KBM-7 (cell line): ENCODE measurements at places on chromosomes 4 and X.
A peak's percentile ranks its signal among the peaks of the same experiment; 100 is the strongest.

DNA sequence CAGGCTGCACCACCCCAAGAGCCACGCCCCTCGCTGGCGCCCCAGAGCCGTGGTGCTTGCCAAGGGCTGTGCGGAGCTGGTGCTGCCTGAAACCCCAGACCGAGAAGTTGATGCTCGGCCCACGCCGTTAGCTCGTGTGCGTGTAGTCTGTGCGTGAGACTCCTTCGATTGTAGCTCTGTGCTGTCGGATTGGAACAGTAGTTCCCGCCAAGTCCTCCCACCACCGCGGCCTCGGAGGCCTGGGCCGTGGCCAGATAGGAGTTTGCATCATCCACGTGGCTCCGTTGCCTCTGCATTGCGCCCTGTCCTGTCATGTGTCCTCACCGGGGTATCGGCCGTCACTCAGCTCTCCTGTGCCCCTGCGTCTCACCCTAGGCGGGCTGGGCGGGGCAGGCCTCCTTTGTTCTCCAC lies 24.2 kb downstream of the TNIP2 start:
- DNase-seq: no peak

GRCh38 chr4:48047421-48047844 lies 30.9 kb downstream of the NIPAL1 start:
- peak; percentile 79 for DNase-seq

GRCh38 chrX:20412871-20413486 lies 146.3 kb upstream of the RPS6KA3 start:
- DNase-seq: peak; percentile 84

DNA sequence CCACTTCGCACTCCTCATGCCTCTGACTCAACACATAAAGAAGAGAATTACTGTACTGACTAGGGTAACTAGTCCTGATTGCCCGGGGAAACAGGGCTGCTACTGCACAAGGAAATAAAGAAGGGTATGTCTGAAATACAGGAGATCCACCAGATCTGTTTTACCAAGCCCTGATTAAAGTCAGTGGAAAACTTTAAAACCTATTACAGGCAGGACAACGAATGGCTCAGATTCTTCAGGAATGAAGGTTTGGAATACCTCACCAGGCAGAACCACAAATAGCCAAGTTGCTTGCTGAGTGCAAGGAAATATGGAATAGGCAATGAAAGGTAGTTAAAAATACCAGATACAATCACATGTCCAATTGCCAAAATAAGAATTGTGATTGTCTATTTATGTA lies 17.3 kb downstream of the LAMTOR3 start:
- DNase-seq: no peak

DNA sequence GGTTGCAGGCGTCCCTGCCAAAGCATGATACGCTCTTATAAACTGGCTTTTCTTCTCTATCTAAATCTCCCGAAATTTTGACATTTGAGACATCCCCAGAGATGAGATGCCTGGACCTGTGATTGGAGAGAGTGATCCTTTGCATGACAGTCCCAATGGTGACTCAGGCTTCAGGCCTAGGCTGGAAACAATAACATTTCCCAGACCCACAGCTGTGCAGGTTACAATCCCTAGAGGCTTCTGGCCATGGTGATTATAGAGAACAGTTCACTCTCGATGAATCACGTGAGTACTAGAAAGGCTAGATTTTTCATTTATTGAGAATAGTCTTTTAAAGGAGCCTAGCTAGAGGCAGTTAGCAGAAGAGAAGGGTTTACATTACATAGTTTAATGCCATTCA lies 75.9 kb downstream of the SPATA18 start:
- no peak for DNase-seq

GRCh38 chr4:123986268-123986798 lies 589.7 kb downstream of the SPRY1 start:
- no peak for DNase-seq

- DNase-seq: no peak
These were observed 304.0 kb downstream of the MAPK10 start for GRCh38 chr4:86055898-86056297.

GRCh38 chr4:94036964-94037363 lies 170.7 kb upstream of the SMARCAD1 start:
- DNase-seq: no peak

DNA sequence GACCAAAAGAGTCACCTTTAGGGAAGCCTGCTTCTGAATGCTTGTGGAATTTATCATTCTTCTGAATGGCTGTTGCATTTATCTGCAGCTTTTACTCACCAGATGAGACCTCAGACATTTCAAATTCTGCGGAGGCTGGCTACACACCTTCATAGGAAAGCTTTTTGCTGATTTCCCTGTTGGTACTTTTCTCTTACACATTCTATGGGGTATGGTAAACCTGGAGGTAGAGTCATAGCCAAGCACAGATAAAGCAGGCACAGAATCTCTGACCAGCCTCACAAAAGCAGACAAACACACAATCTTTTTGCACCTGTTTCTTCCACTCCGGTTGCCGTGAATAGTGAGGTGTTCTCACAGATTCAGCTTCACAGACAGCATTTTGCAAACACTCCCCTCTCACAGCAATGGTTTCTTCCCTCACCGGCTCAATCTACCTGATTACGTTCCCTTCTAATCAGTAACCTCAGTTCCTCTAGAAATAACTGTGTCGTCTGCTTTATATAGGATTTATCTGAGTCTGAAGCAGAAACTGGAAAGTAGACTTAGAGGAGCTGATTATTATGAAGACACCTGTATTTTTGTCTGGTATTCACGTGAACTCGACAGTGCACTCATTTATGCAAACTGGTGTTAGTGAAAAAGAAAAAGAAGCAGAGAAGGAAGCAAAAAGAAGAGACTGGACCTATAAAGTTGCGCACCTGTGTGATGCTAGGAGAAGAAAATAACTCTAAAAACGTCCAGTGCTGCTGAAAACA lies 83.1 kb downstream of the DMD start:
- DNase-seq: no peak

DNA sequence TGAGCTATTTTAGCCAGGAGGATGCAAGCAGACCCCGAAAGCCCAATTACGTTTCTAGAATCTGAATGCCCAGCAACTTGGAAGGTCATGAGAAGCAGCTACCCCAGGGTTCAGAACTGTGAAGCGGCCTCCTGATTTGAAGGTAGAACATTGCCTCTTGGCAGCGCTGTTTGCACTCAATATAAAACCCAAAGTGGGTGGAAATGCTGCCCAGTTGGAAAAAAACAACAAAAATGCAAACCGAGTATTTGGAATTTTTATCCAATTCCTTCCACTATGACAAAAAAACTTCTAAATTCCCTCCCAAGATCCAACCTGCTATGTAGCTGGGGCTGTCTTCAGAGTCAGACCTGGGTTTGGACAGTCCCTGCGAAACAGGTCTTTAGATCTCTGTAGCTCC lies 103.3 kb upstream of the RBPJ start:
- DNase-seq: no peak

DNA sequence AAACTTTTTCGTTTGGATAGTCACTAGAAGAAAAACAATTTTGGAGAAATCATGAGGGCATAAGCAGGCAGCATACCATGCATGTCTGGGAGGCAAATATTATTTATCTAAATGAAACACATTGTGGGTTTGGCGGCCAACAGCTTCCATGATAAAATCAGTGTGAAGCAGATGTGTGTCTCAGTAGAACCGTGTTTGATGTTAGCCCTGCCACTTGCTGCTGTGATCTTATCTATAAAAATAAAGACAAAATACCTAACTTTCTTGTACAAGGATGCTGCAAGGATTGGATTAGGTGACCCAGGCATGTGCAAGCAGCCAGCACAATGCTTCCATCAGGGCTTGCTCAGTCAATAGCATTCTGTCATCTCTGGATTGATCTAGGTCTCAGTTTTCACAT lies 341.4 kb downstream of the PACRGL start:
- no peak for DNase-seq

DNA sequence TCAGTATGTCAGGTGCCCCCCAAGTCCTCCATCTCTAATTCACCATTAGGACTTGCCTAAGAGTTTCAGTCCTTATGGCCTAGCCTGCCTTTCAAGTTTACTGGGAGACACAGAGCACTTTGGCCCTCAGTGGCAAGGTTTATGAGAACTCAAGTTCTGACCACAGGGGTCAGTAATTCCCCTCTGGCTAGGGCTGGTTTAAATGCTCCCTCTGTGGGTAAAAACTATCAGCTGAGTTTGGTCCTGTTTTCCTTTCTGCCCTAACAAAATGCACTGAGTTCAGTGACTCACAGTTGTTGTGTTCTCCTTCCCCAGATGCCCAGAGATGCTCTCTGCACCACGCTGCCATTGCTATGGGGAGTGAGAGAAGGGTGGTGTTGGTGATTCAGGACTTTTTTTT lies 163.2 kb downstream of the RELL1 start:
- no peak for DNase-seq

DNA sequence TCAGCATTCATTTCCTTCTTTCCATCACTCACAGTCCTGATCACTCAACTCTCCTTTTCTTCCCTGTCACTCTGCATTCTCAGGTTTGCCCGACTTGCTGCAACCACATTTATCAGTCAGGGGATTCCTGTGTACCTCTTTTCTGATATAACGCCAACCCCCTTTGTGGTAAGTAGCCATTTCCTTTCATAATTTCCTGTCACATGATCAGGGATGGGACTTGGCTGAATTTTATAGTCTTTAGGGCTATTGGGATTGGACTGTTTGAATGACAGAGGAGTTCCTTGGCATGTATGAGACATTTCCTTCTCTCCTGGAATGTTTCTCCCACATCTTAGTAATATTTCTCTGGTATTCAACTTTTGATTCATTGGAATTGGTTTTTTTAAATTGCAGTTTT lies 11.0 kb downstream of the PGM2 start:
- peak; percentile 76 for DNase-seq

DNA sequence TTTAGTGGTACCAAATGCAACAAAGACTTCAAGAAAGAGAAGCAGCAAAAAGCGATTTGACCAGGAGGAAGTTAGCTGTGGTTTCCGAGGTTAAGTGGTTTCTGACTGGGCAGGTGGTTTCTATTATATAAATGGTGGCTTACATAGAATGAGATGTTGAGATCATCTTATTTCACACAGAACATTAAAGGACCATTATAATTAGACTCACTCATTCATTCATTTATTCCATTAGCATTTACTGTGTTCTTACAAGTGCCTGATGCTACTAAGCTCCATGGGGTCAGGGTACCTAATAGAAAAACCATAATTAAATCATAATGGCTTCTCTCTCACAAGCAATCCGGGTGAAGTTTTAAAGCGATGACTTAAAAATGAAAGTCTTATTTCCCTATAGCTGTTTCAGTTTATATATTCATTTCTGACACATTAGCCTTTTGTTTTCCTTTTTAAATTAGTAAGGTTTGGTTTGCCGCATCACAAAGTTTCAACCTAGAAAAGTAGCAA lies 10.6 kb downstream of the TSPAN6 start:
- DNase-seq: peak; percentile 81

DNA sequence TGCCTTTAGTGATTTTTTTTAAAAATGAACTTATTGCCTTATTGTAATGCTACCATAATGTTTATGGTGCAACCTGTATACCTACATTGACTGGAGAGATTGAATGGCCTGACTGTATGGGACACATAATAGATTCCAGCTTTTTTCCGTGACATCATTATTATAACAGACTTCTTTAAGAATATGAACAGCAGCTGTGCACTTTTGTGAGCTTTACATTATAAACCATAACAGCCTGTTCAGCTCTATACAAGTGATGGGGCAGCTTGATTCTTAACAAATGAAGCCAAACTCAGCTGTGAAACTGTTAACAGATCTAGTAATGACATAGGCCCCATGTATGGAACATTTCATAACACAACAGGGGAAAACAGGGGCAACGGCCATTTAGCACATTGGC lies 187.0 kb downstream of the BMPR1B start:
- DNase-seq: no peak

DNA sequence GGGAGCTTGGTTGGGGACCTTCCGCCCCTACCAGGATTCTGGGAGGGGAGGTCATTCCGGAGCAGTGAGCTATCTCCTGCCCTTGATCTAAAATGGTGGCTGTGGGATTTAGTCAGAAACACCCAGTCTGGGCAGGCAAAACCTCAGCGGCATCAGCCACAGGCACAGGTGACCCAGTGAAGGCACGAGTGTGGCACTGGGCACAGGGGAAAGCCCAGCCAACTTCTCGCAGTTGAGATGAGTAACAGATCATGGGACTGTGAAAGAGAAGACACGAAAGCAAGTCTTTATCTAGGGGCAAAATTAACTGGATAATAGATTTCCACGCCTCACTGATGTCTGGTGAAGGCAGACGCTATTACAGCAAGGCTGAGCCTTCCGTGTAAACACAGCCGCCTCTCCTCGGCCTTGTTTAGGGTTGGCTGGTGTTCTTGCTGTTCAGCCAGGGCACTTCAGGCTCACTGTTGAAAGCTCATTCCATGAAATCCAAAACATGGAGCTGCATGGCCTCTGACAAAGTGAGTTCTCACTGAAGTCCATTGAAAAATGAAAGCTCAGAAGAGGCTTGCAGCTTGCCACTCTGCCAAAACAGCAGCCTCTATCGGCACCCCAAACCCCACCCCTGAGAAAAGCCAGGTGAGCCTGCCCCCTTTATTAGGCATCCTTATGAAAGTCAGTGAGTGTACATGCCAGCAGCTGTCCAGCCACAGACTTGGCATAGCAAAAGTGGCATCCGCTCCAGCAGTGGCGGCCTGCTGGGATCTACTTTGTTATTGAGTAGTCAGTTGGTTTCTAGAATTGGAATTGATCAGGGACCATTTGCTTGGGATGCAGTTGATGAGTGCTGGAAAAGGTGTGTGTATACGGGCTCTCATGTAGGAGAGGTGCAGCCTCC lies 102.3 kb upstream of the MTM1 start:
- no peak for DNase-seq
